ENCODE measurements at places on chromosomes 11 and 22.

DNA sequence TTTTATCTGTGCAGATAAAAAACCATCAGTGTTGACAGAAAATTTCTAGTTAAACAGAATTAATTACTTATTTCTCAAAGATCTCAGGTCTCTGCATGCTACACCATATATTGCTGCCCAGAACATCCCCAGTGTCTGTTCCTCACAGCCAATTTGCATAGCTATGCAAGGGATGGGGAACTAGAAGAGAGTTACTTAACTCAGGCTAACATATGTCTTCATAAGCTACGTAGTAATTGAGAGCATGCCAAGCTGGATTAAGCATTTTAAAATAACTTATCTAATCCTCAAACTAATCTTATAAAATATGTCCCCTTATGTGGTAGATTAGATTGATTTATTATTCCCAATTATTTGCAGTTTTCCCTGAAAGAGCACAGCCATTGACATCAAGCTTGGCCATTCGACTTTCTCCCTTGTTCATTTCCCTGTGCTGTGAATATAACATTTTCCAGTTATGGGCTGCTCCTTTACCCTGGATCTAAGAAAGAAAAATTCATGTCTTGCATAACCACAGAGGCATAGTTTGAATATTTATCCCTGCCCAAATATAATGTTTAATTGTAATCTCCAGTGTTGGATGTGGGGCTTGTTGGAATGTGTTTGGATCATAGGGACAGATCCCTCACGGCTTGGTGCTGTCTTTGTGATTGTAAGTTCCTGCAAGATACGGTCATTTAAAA is 69.1 kb downstream of the C11orf87 start:
- peak; percentile 2 for DNase-seq

DNA sequence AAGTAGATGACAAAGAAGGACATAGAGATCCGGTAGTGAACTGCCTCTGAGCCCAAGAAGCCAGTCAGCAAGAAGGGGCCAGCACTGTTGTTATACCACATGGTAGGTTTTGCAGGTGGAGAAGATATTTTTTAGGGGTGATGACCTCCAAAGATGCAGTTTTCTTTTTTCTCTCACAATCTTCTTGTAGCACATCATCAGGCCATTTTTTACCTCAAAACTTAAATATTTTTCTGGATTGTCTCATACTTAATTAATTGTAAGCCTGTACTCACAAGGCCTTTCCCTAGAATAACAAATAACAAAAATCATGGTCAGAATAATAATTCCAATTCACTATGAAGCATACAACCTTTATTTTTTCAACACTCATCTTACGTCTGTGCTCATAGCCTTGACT is at the start of gene OR51B4:
OR51B4 (minus strand) TSS at position 101 of the 400 bp plus-strand sequence; CDS start at position 101, 0 bp downstream.
- DNase-seq: no peak

GRCh38 chr22:28773461-28773867 is 969 bp downstream of the CCDC117 start:
- DNase-seq: peak; percentile 16

DNA sequence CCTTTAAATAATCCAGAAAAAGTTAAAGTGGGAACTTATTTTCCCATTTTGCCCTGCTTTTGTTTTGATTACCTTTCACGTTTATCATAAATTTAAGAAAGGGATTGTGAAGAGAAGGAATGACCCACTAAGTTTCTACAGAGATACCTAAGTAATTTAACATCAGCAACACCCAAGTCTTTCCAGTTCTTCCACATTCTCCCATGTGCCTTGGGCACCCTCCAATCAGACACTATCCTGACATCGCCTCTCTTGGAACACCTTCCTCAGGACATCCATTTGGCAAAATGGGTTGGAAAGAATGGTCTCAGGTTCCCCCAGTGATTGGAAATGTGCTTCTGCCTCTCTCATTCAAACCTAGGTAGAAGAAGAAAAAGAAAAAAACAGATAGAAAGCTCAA is 6.3 kb downstream of the BBOX1 start:
- no peak for DNase-seq

GRCh38 chr11:64864473-64865285 is 13.7 kb downstream of the EHD1 start:
- peak; percentile 87 for DNase-seq

GRCh38 chr11:129247135-129247534 is 55.0 kb upstream of the ARHGAP32 start:
- DNase-seq: no peak

GRCh38 chr22:24601217-24602104 is 1.5 kb upstream of the GGT1 start:
- no peak for DNase-seq

- DNase-seq: no peak
Measured at GRCh38 chr11:284105-285020, 4.6 kb upstream of the PGGHG start.

DNA sequence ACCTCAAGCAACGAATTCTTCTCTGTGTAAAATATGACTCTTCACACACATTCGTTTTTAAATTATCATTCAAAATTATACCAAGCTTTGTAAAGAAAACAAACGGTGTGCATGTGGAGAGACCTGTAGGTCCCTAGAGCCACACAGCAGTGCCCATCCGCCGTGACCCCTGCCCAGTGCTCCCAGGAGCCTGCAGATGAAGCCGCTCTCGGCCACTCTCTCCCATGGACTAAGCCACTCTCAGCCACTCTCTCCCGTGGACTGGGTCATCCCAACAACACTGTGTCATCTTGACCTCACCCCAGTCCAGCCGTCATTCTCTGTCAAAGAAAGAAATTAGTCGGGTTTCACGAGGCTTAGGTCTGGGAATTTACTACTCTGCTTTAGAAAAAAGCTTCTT is 391.6 kb downstream of the BRD1 start:
- DNase-seq: no peak

Measured in fibroblast of pulmonary artery (primary cell).